Chondrocyte (in vitro differentiated cells): ENCODE measurements at places on chromosomes 4 and X.

GRCh38 chrX:1165535-1166196 lies 46.8 kb downstream of the CRLF2 start:
- no peak for DNase-seq

- no peak for DNase-seq
Measured at GRCh38 chrX:69991685-69992084, 58.1 kb downstream of the AWAT2 start.

- DNase-seq = no peak
Measured at GRCh38 chr4:5460106-5460801, 248.1 kb downstream of the EVC2 start.

DNA sequence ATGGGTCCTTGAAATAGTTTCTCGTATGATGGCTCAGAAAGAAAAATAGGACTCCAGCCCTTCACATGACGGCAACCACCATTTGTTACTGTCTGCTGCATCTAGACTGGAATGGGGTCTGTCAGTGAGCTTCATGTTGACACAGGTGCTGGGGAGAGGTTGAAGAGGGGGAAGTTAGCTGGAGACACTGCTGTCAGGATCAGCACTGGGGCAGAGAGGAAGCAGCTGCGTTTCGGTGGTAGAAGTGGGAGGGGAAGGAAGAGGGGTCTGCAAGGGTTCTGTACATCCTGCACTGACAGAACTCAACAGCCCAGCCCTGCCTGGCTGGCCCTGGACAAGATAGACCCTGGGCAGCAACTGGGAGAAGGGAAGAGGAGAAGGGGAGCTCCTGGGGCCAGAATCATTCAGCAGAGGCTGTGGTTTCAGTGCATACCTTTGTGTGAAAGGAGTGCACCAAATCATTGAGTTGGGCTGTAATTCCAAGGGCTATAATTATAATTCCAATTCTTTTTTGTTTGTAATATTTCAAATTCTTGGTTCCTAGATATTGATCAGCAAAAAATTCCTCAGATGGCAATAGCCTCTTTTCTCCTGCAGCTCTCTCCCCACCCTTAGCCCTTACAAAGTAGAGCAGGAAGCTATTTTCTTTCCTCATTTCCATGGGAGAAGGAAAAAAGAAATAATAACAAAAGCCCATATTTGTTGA lies 119.4 kb upstream of the C1GALT1C1 start:
- no peak for DNase-seq

DNA sequence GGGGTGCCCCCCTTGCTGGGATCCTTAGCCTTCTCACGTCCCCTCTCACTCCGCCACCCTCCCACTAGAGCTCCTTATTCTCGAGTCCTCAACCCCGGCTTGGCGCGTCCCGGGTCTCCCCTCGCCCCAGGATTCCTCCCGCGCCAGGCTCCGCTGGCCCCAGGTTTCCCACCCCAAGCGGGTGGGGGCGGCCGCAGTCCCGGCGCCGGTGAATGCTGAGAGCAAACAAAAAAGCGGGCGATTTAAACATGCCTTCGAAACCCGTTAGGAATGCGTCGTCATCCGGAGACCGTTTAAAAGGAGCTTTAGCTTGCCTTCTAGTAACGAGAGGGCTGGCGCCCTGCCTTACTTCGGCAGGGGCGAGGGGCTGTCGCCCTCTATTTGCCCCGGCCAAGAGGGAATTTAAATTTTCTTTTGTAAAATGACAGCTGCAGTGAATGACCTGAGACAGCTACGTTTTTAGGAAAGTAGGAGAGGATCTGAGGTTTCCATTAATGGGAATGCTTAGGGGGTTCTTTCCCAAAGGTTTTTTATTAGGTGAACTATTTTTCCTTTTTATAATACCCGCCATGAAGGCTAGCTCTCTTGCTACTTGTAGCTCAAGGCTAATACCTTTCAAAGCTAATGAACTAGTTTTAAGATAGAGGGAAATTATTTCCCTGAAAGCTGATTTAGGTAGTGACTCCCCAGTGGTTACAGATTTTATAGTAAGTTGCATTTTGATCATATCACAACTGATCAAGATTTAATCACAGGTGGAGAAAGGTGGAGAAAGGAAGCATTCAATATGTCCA lies 3.1 kb downstream of the JADE1 start:
- DNase-seq = no peak

DNA sequence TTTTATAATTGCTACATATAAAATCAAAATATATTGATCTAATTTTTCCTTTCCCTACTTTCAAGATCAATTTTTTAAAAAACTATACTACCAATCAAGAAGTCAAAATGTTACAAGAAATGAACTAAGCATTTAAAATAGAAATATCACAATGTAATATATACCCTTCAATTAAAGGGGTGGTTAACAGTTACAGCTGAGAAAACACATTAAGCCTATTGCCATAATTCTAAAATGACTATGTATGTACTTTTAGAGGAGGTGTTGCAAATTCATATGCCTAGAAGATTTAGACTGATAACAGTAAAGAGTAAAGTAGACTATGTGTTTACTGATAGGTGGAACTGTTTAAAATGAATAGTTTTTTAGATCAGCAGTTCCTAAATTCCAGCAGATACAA lies 3.7 kb downstream of the NUP54 start:
- no peak for DNase-seq
